ENCODE measurements at places on chromosomes 5 and 9.

DNA sequence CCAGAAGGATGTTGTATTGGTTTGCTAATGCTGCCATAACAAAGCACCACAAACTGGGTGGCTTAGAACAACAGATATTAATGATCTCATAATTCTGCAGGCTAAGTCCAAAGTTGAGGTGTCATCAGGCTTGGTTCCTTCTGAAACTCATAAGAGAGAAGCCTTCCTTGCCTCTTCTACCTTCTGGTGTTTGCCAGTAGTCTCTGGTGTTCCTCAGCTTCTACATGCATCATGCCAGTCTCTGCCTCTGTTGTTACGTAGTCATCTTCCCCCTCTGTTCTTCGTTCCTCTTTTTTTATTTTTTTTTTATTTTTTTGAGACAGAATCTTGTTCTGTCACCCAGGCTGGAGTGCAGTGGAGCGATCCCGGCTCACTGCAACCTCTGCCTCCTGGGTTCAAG, 61.8 kb downstream of the LRRC70 start:
- DNase-seq = no peak

- DNase-seq = no peak
These were observed 41.5 kb downstream of the EDIL3 start for GRCh38 chr5:84343171-84343570.

DNA sequence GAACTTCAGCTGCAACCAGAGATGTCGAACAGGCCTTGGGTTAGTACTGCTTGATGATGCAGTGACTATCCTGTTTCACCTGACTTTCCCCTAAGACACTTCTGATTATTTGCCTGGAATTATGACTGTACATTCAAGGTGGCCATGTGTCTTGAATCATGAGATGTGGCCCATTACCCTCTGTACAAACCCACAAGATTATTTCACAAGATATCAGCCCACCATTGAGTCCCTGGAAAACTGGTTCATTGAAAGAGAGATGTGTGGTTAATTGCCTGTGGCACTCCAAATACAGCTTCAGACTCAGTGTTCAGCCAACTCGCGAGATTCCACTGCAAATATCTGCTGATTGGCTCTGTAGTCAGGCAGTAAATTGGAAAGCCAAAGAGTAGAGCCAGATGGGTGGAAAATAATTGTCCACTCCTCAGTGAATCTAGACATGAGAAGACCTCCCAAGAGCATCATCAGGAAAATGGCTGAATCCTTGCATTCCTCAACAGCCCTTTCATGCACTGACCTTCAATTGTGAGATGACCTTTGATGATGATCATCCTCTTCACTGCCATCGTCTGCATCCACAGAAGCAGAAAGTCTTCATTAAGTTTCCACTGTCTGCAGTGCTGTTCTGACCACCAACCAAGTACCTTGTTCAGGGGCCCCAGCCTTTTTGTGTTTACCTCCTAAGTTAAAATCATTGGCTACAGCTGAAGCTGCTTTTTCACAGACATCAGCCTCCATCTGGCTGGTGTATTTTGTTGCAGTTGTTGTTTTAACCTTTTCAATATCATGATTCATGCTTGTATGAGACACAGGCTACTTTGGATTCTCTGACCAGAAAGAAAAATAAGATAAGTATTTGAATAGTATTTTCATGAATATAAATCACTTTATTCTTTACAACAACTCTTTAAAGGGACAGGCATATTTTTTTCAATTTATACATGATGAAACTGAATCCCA, 75.2 kb downstream of the ESM1 start:
- DNase-seq = peak; percentile 32

DNA sequence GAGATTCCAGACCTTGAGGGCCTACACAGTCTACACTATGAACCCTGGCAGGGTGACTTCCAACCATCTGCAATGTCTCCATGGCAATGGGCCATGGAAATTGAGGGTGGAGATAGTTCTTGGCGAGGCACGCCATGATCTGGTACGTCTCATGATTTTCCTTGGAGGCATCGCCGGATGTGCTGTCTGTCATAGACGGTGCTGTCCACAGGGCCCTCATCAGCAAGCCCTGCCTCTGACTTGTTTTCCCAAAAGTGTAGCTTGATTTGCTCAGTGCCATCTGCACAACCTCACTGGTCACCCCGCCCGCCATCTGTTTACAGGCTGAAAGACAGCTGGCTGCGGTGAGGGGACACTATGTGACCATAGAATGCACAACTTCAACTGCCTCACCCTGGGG, 73.5 kb downstream of the BOD1 start:
- DNase-seq = no peak

DNA sequence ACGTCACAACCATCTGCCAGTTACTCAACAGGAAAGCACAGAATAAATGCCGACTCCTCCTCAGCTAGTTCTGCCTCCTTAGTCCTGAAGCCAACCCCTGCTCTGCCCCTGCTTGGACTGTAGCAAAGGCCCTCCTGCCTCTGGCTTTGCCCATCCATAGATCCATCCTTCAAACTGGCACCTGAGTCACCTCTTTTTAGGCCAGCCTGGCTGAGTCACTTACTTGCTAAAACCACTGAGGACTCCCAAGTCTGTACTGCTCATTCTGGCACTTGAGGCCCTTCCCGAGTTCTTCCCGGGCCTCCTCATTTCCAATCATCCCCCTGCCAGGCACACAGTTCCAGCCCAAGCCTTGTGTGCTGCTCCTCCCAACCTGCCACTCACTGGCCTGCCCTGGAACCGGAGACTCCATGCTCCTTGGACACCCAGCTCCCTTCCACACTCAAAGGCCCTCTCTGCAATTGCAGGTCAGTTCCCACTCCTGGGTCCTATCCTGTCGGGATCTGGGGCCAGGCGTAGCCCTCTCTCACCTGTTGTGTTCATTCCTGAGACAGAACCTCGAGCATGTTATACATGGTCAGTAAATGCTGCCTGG, 220.1 kb downstream of the DAB2IP start:
- DNase-seq = no peak

- DNase-seq = no peak
These were observed 143.2 kb downstream of the CTNND2 start for GRCh38 chr5:11760934-11761603.

DNA sequence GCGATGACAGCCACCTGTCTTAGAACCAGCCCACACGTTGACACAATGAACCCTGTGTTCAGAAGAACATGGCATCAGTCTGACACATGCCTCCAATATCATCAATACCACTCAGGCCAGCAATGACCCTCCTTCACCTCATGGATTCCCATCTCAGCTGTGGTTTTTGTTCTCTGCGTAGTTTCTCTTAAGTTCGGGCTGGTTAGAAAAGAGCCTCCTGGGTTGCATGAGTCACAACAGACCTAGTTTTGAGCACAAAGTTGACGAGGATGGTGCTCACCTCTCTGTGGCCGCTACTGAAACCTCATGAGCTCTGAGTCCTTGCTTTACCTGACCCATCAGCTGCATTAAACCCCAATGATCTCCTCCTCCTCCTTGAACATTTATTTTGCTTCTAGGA, 299.9 kb downstream of the SPOCK1 start:
- DNase-seq = no peak

GRCh38 chr9:13956107-13956506, 357.8 kb downstream of the NFIB start:
- DNase-seq = no peak
